ENCODE measurements at places on chromosomes 12 and 14. TPM values are rescaled to one million over a fixed set of nuclear protein-coding genes. Genes with fewer than 3 reads are reported as not detected.

Gene TTC5
- total RNA-seq: 23.3 TPM

DNA sequence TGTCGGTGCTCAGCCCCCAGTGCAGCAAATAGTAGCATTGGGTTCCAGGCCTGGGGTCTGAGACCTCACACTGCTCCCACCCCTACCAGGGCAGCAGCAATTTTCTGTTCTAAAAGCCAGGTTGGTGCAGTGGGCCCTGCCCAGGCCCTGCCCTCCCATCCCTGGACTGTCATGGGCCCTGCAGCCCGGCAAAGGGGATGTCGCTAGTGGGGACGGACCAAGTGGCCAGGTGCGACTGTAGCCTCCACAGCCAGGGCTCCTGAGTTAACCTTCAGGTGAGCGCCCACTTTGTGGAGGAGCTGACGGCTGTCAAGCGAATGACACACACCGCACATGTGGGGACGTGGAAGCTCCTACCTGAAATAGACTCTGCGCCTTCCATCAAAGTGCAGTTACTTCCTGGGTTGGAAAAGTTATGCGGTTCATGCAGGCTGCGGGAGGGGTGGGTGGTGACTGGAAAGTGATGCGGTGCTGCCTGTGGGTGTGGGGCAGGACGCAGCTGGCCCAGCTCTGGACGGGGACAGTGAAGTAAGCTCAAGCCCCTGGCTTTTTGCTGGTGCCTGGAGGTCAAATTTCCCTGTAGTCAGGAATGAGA, 1.5 kb downstream of the INF2 start:
- no peak for DNase-seq

Gene KCNH3
- total RNA-seq: 0.12 TPM

Gene DAO
- not detected for total RNA-seq

Gene CRACR2A
- total RNA-seq: not detected

DNA sequence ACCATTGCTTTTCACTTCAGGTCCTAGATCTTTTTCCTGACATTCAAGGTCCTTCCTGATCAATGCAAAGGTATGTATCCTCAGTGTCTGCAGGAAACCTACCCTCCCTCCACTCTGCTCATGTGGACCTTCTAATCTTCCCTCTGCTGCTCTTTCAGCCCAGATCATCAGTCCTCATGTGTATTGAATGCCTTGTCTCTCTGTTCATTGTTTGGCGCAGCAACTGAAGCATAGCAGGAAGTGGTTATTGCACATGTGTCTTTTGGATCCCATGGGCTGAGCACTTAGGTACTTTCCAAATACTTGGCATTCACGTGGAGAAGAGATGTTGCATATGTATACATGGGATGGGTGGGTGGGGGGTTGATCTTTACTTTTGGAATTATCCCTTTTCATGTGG, 4.3 kb upstream of the NIN start:
- DNase-seq: no peak

Gene GSC
- not detected for total RNA-seq

- no peak for DNase-seq
Observed at GRCh38 chr14:100577986-100578431, 9.2 kb downstream of the BEGAIN start.

DNA sequence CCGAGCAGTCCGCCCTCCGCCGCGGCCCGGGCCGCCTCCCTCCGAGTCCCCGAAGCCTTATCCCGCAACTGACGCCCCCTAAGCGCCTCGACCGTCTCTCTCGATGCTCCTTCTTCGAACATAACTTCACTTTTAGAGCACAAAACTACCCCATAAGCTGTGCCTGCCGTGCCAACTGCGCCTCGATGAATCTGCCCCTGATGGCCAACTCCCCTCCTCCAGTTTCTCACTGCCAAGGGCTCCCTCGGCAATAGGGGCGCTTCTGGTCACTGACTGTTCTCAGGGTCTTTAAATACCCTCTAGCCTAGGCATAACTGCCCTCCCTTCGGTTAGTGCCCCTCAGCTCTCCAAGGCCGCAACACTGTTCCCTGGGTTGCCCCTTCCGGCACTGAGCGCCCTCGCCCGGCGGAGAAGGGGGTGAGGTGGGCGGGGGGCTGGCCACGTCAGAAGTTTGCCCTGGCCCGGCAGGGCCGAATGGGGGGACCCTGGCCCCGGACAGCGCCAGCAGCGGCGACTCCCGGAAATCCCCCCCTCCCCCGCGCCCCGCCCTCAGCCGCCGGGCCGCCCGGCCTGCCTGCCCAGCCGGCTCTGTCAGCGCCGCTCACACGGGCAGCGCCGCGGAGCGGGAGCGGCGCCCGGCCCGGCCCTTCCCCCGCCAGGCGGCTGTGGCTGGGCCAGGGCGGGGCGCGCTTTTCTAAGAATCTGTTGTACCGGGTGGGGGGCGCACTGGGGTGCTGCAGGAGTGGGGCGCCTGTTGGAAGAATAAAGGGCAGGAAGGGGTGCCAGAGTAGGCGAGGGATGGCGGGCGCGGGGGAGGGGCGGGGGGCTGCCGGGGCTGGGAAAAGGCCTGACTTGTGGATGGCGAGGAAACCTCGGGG, 10.6 kb downstream of the RARG start:
- DNase-seq: peak; percentile 74

GRCh38 chr12:95996034-95996658, at the start of gene HAL:
HAL (minus strand) TSS chr12:95996344; CDS start chr12:95995910, 434 bp downstream.
- DNase-seq: no peak

GRCh38 chr12:133251732-133252131, 16.1 kb upstream of the ANHX start:
- no peak for DNase-seq

GRCh38 chr12:20508359-20508758, 140.0 kb downstream of the PDE3A start:
- DNase-seq: no peak

Gene FBRSL1
- 62.3 TPM for total RNA-seq

GRCh38 chr12:132329036-132329719, at the start of gene GALNT9:
GALNT9 (minus strand) TSS chr12:132329589; CDS start chr12:132329203, 386 bp downstream.
- no peak for DNase-seq
